Astrocyte (in vitro differentiated cells and primary cell): ENCODE measurements at places on chromosomes 11 and 22. TPM values are rescaled to one million over a fixed set of nuclear protein-coding genes. Genes with fewer than 3 reads are reported as not detected.

MS4A3 gene
- total RNA-seq: not detected in 2 replicates

SLC22A12 gene
- total RNA-seq: not detected in 2 replicates

DDIAS gene
- 2.6 and 4.0 TPM in 2 replicates for total RNA-seq

OR4A16 gene
- not detected in 2 replicates for total RNA-seq

TMEM191B gene
- total RNA-seq: 2.8 and 3.1 TPM in 2 replicates

GRCh38 chr11:118212781-118213191, 12.0 kb downstream of the JAML start:
- peaks cover 42% of the 10 kb centered on the region for H3K27me3 ChIP-seq
- H3K27ac ChIP-seq: no peak overlapping the region
- H3K36me3 ChIP-seq: no peaks in the 10 kb centered on the region
- no peak overlapping the region for H3K4me3 ChIP-seq

DNA sequence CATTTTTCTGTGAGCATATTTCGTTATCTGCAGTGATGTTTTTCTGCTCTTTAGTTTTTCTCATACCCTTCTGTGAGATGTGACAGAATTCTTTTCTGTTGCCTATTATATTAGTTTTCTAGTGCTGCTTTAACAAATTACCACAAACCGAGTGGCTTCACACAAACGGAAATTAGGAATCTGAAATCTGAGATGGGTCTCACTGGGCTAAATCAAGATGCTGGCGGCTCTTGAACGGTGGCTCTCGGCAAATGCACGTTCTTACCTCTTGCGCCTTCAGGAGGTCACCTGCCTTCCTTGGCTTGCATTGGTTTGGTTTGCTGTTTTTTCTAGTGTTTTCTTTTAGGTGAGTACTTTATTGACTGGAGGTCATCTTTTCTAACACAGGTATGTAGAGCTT, 13.0 kb downstream of the ZBED4 start:
- H3K27ac ChIP-seq: no peak overlapping the region
- H3K4me1 ChIP-seq: no peaks in the 10 kb centered on the region
- H3K36me3 ChIP-seq: no peaks in the 10 kb centered on the region
- no peaks in the 10 kb centered on the region for H3K27me3 ChIP-seq
- H3K4me3 ChIP-seq: no peak overlapping the region
- no peak for DNase-seq

- DNase-seq: no peak
- no peaks in the 10 kb centered on the region for H3K36me3 ChIP-seq
Observed at GRCh38 chr11:134032501-134033091, 36.3 kb upstream of the JAM3 start.

GRCh38 chr22:29136782-29137700, 64.2 kb downstream of the KREMEN1 start:
- no peak overlapping the region for H3K27ac ChIP-seq
- H3K4me1 ChIP-seq: no peaks in the 10 kb centered on the region
- DNase-seq: no peak
- no peaks in the 10 kb centered on the region for H3K27me3 ChIP-seq

DNA sequence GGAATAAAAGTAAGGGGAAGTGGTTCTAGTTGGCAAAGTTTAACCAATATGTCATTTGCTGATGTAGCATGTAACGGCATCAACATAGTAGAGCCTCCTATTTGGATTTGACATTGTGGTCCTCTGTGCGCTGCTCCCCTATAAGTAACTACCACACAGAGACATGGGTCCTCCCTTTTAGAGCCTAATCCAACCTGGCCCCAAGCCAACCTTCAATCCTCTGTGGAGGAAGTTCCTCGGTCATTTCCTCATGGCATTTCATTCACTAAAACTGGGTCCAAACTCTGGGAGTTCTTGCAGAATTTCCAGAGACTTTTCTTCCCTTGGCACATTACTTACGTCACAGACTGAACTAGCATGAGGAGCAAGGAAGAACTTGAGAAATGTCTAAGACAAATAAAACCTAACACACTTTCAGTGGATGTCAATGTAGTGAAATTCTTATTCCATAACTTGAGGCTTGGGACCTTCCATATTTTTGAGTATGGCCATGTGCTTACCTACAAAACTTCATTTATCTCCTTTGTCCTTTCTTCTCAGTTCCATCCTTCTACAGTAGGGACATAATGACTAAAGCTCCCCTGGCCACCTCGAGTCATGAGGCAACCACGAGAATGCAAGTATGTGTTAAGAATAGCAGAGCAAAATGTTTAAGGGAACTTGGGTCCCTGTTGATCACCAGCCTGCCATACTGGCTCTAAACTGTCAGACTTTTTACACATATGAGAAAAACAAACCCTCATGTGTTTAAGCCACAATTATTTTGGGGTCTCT, 34.7 kb downstream of the MMP20 start:
- no peaks in the 10 kb centered on the region for H3K4me1 ChIP-seq
- no peaks in the 10 kb centered on the region for H3K36me3 ChIP-seq

GRCh38 chr11:9250139-9250582, 15.0 kb downstream of the DENND5A start:
- H3K4me3 ChIP-seq: no peak overlapping the region
- DNase-seq: peak; percentile 66
- no peak overlapping the region for H3K27ac ChIP-seq
- no peaks in the 10 kb centered on the region for H3K27me3 ChIP-seq

DNA sequence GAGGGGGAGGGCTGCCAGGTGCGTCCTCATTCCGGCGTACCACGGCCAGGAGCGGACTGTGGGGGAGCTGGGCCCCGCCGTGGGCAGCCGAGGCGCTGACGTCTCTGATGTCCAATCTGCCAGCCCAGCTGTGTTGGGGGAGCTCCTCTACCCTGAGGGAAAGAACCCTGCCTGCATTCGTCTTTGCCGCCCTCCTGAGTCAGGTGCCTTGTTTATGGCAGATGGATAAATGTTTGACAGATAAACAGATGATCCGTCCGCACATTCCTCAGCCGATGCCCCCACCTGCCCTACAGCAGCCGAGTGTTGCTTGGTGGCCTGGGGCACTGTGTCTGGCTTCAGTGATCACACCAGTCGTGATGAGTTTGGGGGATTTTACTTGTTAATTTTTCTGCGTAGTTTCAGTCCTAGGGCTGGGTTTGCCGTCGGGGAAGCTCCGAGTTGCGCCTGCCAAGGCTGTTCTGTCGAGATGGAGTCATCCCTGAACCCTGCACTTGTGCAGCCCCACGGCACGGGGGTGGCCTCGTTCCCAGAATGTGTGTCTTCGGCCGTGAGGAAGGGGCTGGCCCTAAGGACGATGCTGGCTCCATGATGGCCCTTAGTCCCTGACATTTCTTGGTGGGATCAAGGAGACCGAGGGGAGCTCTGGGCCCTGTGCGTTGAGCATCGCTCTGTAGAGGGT, 1083.9 kb downstream of the BRD1 start:
- no peaks in the 10 kb centered on the region for H3K36me3 ChIP-seq
- H3K27me3 ChIP-seq: no peaks in the 10 kb centered on the region
- no peak overlapping the region for H3K27ac ChIP-seq
- H3K4me3 ChIP-seq: no peak overlapping the region
- no peak for DNase-seq
